MG63 (cell line): ENCODE measurements at places on chromosomes 11 and 22. TPM values are rescaled to one million over a fixed set of nuclear protein-coding genes. Genes with fewer than 3 reads are reported as not detected.

GRCh38 chr11:64206457-64207255, at the start of gene FERMT3:
Gene FERMT3, plus strand, starts transcription at chr11:64206721. Its CDS starts 644 bp downstream, at chr11:64207365.
- DNase-seq: no peak

DNA sequence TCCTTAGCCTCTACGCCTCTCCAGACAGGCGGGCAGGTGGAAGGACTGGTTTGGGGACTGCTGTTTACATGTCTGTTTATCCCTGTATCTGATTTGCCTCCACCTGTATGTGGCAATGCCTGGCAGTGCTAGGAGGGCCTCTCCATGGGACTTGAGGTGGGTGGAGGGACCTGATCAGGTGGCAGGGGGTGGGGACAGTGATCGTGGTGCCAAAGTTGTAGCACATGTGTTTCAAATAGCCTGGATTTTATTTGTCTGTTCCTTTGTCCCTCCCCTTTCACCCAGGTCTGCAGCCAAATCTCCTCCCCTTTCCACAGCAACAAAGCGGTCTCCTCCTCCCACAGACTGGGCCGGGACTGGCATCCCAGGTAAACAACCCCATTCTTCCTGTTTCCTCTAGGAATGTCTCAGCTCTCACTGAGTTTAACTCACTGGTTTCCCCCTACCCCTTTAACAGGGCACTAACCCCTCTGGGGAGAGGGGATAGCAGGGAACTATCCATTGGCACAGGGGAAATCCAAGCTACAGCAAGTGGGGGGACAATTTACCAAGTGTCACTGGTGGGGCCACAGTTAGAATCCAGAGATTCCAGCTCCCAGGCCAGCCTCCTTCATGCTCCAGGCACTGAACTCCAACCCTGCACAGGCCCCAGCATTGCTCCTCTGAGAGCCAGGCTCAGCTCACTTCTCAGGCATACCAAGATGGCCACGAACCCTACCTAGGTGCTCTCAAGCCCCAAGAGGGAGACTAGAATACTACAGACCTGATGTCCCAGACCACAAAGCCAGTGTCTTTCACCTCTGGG, 22.9 kb upstream of the TLCD5 start:
- no peak for DNase-seq

DNA sequence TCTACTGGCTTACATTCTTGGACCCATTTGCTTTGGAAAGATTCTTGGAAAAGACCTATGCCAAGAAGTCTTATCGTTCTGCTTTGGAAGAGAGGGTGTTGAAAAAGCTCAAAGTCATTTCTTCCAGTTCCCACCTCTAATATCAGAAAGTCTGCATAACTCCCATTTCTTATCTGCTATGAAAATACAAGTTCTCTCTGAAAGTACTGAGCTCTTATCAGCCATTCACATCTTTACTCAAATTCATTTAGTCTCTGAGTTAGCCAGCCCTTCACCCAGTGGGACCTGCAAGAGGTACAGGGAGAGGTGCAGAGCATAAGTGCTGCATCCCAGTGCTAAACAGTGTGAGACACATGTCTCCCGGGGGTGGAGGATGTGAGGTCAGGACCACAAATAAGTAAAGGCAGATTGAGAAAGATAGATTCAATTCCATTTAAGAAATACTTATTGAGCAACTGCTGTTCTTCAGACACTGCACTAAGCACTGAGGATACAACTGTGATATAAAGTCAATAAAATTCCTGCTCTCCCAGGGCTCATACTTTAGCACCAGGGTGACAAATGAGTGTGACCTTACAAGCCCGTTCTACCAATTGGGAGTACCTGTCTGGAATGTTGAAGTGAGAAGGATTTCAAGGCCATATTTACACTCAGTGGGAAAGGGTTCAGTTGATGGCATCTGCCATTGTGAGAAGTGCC, 76.7 kb downstream of the PISD start:
- DNase-seq: no peak

Gene CECR2
- 0.07 and 0.20 TPM in 2 replicates for total RNA-seq
